ENCODE measurements at places on chromosomes 3 and 15. TPM values are rescaled to one million over a fixed set of nuclear protein-coding genes. Genes with fewer than 3 reads are reported as not detected.

- DNase-seq, result no peak
Observed at GRCh38 chr3:183018421-183019192, 38.3 kb upstream of the DCUN1D1 start.

DNA sequence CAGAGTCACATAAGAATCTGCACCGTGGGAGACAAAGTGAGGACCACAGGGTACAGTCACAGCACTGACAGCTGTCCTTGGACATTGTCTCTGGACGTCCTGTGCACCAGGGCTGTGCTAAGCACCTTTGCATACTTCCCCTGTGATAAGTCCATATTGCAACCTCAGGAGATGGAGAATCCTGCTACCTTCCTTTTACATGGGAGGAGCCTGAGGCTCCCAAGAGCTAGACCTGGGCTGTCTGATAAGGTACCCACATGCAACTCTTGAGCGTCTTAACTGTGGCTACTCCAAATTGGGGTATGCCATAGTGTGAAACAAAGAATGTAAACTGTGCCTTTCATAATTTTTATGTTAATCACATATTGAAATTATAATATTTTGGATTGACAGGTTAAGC lies 2.5 kb upstream of the FETUB start:
- no peak for DNase-seq

GRCh38 chr15:92273723-92274122 lies 120.0 kb upstream of the ST8SIA2 start:
- no peak for DNase-seq

DNA sequence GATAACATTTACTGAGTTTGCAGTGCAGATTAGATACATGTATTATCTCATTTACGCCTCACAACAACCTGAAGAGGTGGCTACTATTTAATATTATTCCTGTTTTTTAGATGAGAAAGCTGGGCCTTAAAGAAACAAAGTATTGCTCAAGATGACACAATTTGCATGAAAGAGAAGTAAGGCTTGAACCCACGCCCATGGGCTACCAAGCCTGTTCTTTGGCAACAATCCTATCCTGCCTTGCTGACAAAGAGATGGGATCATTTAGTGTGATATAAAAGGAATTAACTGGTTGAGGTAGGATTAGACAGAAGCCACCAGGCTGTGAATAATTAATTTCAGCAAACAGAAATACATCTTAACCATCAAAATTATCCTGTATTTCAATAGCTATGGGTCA lies 9.2 kb upstream of the LDHAL6B start:
- DNase-seq, result no peak

Gene KBTBD13
- not detected for polyA plus RNA-seq

DNA sequence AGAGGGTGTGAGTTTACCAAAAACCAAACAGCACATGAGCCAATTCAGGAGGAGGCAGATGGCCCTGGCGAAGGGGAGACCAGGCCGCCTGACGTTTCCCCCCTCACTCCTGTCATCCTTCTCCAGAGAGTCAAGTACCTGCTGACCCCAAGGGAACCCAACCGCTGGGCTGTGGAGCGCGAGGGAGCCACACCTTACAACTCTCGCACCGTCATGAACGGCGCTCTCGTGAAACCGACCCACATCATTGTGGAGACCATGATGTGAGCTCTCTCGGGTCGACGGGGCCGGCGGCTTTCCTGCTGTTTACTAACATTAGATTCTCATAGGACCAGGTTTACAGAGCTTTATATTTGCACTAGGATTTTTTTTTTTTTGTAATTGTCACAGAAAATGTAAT lies 55.4 kb downstream of the GRIP2 start:
- DNase-seq, result no peak
